ENCODE measurements at places on chromosomes 6 and 20. TPM values are rescaled to one million over a fixed set of nuclear protein-coding genes. Genes with fewer than 3 reads are reported as not detected.

DNA sequence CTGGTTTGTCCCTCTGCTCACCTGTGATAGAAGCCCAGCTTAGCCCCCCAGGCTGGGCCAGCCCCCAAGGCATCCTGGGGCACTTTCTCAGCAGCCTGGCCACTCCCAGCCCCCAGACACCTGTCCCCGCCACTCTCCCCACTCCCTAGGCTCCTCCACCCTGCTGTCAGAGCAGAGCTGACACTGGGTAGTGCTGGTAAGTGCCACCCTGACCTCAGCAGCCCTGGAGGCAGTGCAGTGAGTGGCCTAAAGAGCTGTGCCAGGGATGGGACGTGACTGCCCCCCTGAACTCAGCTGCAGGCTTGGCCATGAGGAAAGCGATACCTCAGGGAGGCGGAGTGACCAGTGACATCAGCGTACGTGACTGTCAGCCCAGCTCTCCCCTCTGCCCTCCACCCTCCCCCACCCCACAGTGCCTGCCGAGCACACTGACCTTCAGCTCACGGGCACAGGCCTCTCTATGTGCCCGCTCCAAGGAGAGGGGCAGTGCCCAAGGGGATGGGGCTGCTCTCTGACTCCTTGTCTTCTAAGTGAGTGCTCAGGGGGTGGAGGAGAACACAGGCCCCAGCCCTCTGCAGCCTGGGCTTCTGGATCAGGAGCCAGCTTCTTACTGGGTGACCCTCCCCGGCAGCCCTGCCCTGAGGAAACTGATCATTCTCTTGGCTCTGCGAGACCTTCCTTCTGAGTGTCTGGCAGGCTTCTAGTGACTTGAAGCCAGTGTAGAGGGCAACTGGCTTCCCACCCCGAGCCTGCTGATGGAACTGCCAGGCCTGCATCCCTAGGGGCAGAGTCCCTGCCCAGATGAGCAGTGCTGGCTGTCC, 172.7 kb downstream of the MRPL14 start:
- no peaks in the 10 kb centered on the region for H3K36me3 ChIP-seq
- no peak for DNase-seq
- no peaks in the 10 kb centered on the region for H3K4me1 ChIP-seq
- H3K27ac ChIP-seq, result no peak overlapping the region
- no peak overlapping the region for H3K4me3 ChIP-seq

Gene LHFPL5
- not detected for polyA plus RNA-seq

Gene SIRPG
- polyA plus RNA-seq, result not detected

Gene ZSCAN9
- 6.2 TPM for polyA plus RNA-seq
